ENCODE measurements at places on chromosomes 1 and 21.

- no peak for DNase-seq
These were observed 30.4 kb downstream of the APP start for GRCh38 chr21:26140164-26140579.

GRCh38 chr1:98480271-98480670 lies 181.2 kb upstream of the SNX7 start:
- no peak for DNase-seq

- DNase-seq: no peak
These were observed 16.3 kb upstream of the NUF2 start for GRCh38 chr1:163305441-163305840.

DNA sequence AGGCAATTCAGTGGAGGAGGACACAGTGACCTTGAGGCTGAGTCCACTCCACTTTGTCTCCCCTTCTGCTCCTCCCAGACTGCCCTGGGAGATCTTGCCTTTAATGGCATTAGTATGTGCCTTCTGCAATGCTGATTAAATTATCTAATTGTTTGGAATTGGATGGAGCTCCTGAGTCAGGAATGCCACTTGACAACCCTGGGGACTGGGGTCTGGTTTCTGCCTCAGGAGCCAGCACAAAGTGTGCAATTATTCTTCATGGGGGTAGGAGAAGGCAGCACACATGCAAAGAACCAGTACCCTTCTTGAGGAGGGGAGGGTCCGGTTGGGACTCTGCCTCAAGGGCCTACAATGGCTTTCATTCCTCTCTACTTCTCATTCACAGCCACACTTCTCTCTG lies 11.9 kb upstream of the PLXNA2 start:
- DNase-seq: no peak

- no peak for DNase-seq
These were observed 20.7 kb upstream of the MFSD2A start for GRCh38 chr1:39933956-39934941.

GRCh38 chr1:154603317-154603716 lies 4.7 kb downstream of the ADAR start:
- no peak for DNase-seq

- peak; percentile 78 for DNase-seq
These were observed at the start of gene RPS6KA1 for GRCh38 chr1:26529655-26530409. TSS of gene RPS6KA1 (plus strand) at chr1:26529761. CDS start at chr1:26529921, 160 bp downstream.

- DNase-seq: no peak
These were observed 23.0 kb upstream of the SLC1A7 start for GRCh38 chr1:53165408-53165961.

GRCh38 chr1:20586953-20587660 lies 1.8 kb upstream of the CDA start:
- no peak for DNase-seq

GRCh38 chr1:217525773-217526490 lies 105.0 kb downstream of the GPATCH2 start:
- no peak for DNase-seq

GRCh38 chr1:82215853-82216175 lies 415.1 kb downstream of the ADGRL2 start:
- no peak for DNase-seq

DNA sequence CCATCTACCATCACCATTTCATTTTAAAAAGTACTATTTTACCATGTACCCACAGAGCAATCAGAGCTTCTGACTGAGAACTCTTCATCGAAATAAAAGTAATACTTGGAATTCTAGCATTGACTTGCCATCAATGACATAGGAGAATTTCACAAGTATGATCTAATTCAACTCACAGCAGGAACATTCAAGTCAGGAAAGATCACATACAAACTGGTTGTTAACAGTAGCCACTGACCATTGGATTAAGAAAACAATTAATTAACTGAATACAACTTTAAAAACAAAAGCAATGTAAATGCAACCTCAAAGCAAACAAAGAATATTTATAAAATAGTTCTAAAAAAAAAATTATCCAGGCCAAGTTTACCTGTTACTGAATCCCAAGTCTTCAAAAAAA lies 18.8 kb downstream of the RNF115 start:
- DNase-seq: no peak

- DNase-seq: peak; percentile 40
These were observed 57.8 kb downstream of the ZNF281 start for GRCh38 chr1:200351826-200352549.

DNA sequence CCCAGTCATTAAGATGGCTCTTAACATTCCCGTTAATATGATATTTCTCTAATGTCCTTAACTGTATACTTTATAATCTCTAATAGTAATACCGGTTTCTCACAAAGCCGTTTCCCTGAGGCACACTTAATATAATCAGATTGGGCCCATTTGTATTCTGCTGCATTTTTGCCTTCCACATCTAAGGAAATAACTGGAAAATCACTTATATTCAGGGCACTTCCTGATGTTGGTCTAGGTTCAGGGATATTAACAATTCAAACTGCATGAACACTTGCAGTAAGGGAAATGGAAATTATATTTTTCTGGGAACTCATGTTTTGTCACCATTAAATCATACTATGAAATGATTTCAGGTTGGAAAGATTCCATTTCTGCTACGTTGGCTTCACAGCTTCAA lies 119.8 kb downstream of the TPR start:
- no peak for DNase-seq

DNA sequence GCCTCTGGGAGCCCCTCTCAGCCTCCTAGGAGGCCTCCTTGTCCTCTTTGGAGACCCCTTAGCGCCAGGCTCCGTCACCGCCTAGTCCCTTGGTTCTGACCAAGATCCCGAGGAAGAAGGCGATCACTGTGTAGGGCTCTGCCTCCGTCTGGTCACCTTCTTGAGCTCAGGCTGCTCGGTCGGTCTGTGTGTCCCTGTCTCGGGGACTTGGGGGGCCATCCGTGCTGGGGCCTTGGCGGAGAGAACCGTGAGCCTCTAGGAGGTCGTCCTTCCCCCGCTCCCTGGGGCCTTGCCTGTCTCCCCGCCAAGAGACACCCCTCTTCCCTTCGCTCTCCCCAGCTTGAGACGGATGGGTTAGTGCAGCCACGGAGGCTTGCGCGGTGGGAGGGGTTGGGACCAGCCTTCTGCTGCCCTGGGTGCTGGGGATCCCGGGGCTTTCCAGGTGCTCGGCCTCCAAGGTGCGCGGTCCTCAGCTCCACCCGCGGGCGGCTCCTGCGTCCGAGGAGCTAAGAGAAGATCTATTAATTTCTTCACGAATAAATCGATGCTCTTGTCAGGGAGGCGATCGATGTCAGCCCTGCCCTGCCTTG lies 701 bp upstream of the INSRR start:
- DNase-seq: no peak

DNA sequence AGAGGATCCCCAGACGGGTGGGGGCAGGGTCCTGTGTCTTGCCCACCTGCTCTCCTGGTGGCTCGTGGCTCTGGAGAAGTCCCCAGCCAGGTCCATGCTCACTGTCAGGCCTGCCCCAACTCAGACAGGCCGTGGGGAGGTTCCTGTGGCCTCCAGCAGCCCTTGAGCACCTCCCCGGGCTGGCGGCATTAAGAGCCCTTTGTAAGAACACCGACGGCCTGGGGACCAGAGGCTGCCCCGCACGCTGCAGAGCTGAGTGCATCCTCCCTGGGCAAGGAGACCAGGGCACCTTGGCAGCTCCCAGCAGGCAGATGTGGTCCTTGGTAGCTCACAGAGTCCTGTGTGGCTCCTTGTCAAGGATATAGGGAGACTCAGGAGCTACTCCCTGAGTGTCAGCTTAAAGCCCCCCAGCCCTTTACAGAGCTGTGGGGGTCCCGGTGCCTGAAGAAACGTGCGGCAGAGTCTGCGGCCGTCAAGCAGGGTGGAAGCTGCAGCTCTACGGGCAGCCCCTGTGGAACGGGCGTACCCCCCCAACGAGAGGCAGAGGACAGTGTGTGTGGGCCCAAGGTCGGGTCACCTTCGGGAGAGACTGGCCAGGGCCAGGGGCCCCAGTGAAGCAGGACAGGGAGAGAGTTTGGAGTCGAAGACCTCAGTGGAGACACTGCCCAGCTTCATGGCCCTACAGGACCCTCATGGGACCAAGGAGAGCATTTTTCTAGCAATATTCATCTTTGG lies 118.6 kb downstream of the PRDM16 start:
- DNase-seq: no peak

GRCh38 chr21:36636016-36636415 lies 62.9 kb upstream of the SIM2 start:
- DNase-seq: no peak

GRCh38 chr1:178126741-178127185 lies 32.9 kb downstream of the RASAL2 start:
- DNase-seq: no peak

- peak; percentile 78 for DNase-seq
These were observed 2.3 kb downstream of the IL6R start for GRCh38 chr1:154407198-154408091.

- no peak for DNase-seq
These were observed 4.7 kb upstream of the ECE1 start for GRCh38 chr1:21295002-21295401.

DNA sequence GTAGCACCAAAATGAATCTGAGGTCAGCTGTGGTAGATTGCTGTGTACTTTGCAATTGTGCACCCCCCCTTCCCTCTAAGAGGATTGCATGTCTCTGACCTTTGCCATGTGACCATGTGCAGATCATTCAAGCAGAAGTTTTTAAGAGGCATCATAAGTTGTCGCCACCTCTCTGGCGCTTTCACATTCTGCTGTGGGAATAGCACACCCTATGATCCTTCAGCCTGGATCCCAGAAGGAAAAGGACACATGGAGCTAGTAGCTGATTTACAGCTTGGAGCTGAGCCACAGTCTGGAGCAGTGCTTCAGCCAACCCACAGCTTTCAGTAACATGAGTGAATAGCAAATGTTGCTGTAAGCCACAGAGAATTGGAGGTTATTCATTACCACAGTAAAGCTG lies 158.5 kb downstream of the TSEN15 start:
- DNase-seq: no peak

DNA sequence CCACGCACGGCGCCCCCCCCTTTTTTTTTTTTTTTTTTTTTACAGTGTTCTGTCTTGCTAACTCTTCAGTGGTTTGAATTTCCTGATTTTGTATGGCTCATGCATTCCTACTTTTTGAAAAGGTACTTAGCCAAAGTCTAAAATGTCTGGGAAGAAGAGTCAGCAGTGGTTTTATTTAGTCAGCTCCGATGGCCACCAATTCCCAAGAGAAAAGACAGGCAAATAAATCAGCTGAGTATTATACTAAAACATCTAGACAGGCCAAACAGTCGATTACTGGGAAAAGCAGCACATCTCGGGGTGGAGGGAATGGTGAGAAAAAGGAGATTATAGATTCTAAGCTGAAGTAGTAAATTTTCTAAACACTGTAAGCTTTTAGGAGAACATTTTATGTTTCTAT lies 192.5 kb upstream of the ZRANB2 start:
- no peak for DNase-seq

GRCh38 chr1:115233598-115233997 lies 104.5 kb downstream of the NGF start:
- no peak for DNase-seq

GRCh38 chr1:230860617-230861384 lies 7.5 kb downstream of the C1orf198 start:
- DNase-seq: no peak

DNA sequence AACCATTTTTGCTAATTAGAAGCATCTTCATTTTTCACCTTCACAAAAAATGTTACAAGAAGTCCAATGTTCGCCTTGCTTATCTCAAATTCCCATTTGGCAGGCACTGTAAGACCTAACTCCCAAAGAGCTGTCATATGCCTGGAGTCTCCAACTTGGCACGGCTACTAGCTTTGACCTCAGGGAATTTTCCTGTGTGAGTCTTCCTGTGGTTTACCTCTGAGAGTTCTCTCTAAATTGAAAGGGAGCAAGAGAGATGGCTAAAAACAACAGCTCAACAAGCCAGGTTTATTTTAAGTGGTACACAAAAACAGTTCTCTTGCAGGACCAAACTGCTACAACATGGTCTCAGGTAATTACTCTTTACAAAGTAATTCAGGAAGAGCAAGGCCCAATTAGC lies 756.0 kb upstream of the ADGRL2 start:
- no peak for DNase-seq

- no peak for DNase-seq
These were observed 45.0 kb downstream of the APP start for GRCh38 chr21:26125433-26126167.

- DNase-seq: no peak
These were observed 112.3 kb downstream of the HHAT start for GRCh38 chr1:210441028-210441427.

GRCh38 chr1:235820061-235820460 lies 46.6 kb downstream of the LYST start:
- DNase-seq: no peak

GRCh38 chr1:72186733-72187307 lies 95.5 kb downstream of the NEGR1 start:
- DNase-seq: no peak

DNA sequence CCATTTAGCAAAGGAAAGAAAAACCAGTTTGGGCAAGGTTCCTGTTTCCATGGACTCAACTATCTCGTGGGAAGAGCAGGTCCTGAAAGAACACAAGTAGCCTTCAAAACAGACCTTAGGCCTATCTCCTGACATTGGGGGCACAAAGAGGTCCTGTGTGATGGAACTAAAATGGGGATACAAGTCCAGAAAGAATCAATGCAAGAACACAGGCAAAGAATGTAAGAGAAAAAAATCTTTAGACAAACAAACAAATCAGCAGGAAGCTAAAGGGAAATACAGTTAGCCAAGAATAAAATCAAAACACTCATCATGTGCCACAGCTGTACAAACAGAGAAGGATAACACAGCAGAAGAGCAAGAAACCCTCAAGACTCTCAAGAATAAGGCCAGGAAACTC lies 28.2 kb downstream of the SLC30A10 start:
- DNase-seq: no peak

GRCh38 chr1:190068304-190068703 lies 409.4 kb downstream of the BRINP3 start:
- DNase-seq: no peak

- no peak for DNase-seq
These were observed 106.2 kb downstream of the TOMM20 start for GRCh38 chr1:235022341-235022980.

GRCh38 chr1:169196161-169196560 lies 89.7 kb downstream of the ATP1B1 start:
- no peak for DNase-seq

DNA sequence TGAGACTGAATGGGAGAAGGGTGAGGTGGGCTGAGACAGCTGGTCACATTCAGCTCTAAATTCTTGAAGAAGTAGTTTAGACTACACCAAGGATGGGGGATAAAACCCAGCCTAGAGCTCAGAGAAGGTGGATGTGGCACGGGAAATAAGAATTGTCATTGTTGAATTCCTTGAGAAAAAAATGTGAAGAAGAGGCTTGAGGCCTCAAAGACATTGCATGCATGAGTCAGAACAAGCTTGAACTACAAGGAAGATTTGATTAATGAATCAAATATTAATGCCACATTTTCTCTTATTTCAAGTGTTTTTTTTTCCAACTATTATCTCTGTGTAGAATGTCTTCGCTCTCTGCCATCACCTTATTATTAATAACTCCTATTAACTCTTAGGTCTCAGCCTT lies 58.9 kb downstream of the MAP3K7CL start:
- DNase-seq: no peak

DNA sequence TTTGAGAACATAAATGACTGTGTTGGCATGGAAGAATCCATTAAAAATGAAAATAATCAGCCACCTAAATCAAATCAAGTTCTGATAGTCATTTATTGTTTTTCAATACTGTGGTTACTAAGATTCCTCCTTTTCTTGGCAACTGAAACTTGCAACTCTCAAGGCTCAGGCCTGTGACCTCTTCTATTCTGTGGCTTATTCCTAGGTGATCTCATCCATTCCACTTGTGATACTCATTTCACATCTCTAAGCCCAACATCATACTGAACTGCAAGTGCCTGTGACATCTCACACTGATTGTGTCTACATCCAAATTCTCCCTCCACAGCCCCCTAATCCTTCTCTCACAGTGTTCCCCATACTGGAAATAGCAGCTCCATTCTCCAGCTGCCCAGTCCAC lies 4.8 kb upstream of the ST6GALNAC5 start:
- no peak for DNase-seq

GRCh38 chr21:42169758-42170157 lies 49.2 kb upstream of the ABCG1 start:
- DNase-seq: no peak
